Panc1 (cell line): ENCODE measurements at places on chromosomes 5 and 9.

GRCh38 chr5:107739661-107740060, 68.9 kb upstream of the EFNA5 start:
- no peak for DNase-seq

GRCh38 chr5:167639273-167639672, 652.2 kb upstream of the WWC1 start:
- DNase-seq = no peak

DNA sequence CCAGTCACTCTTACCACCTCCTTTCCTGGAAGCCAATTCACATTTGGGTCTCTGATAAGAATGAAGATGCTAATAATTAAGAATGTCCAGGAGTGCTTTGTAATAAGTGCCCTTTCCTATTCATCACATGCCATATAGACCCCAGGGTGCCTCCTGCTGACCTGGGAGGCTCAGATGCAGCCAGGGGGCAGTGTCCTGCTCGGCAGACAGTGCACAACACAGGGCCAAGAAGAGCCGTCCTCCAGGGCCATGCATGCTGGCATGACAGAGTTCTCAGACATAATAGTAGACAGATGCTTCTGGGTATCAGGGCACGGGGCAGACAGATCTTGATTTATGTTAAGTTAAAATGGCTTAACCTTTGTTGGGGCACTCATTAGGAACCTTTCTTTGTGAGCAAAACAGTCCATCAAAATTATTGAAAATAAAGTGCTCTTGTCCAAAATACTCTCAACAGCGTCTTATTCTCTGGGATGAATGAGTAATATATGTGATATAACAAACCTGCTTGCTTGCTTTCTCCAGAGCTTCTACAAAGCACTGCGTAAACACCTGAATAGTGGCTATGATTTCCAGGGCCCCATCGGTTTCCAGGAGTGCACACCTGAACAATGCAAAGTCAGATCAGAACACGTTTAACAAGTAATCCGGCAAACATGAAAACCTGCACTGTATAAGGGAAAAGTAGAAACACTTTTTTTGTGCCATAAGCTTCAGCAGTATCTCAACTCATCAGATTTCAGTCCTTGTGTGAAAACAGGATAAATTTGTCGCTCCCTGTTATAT, 192.7 kb downstream of the FANCC start:
- no peak for DNase-seq

DNA sequence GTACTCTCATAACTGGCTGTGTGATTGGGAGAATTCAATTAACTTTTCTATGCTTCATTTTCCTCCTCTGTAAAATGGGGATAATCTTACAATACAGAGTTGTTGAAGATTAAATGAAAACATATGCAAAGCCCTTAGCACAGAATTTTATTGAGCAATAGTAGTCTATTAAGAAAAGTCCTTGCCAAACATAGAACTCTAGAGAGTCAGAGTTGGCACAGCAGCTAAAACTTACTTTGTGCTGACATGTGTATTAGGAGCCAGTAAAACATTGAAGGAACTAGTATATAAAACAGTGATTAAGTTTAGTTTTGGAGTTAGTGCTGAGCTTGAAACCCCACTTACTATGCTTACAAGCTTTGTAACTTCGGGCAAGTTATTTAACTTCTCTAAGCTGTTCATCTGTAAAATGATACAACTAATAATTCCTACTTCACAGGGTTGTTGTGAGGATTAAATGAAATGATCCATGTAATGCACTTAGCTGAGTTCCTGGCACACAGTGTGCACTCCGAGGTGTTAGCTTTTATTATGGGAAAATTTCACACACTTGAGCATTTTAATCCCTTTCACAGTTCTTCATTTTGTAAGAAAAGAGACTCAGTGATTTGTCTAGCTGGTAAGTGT, 20.0 kb upstream of the GRIN3A start:
- DNase-seq = no peak

DNA sequence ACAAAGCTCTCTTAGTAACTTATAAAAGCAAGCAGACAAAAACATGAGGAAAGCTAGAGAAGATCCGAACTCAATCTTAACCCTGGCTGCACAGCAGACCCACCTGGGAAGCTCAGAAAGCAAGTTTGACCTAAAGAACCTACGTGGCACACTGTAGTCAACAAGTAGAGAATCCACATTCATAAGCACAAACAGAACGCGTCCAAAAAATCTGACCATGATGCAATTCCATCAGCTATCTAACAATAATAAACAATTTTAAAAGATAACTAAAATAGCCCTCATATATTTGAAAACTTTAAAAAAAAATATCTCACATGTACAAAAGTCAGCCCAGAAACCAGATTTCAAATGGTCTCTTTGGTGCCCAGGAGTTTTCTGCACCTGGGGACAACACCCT, 4.6 kb downstream of the LMAN2 start:
- DNase-seq = no peak

DNA sequence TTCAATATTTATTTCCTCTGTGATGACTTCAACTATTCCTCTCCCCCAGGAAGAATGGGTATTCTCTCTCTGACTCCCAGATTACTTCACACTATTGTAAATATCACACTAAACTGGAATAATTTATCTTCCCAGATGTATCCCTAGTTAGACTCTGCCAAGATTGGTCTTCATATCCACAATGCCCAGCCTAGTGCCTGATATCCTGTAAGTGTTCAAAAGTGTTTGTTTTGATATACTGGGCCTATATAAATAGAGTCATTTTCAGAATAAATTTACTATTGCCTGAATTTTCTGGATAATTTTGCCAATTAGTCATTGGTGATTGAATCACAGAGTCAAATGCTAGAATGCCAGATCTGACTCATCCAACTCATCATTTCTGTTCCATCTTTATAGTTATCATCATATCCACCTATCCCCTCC, 143.7 kb upstream of the TNC start:
- DNase-seq = no peak

GRCh38 chr5:170342153-170342725, 44.7 kb upstream of the LCP2 start:
- DNase-seq = no peak

DNA sequence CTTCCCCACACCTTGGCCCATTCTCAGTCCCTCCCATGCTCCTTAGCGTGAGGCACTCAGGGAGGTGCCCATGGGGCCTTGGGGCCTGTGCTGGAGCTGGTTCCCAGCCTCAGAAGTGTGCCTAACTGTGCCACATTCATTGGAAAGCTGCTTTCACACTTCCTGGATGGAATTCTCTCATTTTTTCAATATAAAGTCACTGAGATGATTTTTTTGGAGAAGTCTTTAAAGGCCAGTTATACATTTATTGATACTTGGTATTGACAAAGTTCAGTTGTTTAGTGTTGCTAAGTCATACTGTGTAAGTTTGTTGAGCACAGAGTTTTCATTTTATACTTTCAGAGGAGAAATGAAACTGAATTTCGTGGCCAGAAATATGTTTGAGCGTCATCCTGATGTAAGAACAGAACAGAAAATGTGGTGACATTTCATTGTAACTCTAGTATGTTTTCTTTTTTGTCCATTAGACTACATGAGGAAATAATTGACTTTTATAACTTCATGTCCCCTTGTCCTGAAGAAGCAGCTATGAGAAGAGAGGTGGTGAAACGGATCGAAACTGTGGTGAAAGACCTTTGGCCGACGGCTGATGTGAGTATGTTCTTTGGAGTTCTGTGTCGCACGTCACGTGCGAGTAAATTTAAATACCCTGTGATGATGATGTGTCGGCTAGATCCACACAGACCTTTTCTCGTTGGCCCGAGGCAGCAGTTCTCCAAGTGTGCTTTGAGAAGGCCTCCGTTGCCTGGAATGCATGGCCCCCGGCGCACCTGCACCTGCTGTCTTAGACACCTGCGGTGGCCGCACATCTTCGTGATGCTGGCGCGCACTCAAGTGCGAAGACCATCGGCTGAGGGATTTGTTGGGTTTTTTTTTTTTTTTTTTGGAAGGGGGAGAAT, 24.1 kb downstream of the TENT4A start:
- no peak for DNase-seq

GRCh38 chr5:43367453-43367852, 44.7 kb downstream of the CCL28 start:
- no peak for DNase-seq

GRCh38 chr5:35988529-35988928, 2.7 kb downstream of the UGT3A1 start:
- DNase-seq = no peak

DNA sequence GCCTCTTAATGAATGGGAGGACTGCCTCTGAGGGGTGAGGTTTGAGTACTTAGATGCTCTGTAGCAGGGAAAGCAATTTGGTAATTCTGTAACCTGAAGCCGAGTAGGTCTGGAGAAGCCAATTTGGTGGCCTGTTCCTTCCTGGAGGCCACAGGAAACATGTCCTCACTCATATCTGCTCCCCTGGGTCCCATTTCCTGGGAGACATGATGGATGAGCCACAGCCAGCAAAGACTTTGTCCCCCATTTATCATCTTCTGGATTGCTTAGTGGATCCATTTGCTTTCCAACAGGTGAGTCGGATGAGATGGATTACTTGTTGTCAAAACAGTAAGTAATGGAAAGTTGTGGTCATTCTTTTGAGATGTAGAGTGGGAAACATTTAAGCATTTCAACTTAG, 99.8 kb upstream of the KLF9 start:
- DNase-seq = no peak

- DNase-seq = no peak
Observed at GRCh38 chr5:159105145-159106053, 5.7 kb upstream of the EBF1 start.

GRCh38 chr9:5445886-5446285, 4.5 kb upstream of the CD274 start:
- no peak for DNase-seq

- no peak for DNase-seq
Observed at GRCh38 chr5:174177976-174178605, 132.6 kb downstream of the NSG2 start.

GRCh38 chr9:131587906-131588305, 42.6 kb downstream of the PRRT1B start:
- no peak for DNase-seq

DNA sequence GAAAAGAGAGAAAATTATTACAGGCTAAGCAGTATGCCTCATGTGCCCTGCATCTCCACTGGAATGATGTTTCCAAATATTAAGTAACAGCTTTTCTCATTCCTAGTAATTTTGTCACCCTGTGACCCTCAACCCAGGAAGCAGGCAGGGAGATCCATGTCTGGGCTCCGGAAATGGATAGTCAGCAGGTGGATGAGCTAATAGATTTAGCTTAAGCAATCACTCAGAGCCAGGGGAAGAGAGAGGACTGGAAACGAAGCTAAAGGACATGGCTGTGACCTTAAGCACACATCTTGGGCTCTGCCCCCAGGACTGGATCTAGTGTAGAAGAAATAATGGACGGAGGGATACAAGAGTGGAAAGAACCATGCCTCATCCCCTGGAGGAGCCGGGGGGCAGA, 89.5 kb downstream of the ARSB start:
- no peak for DNase-seq

- no peak for DNase-seq
Observed at GRCh38 chr9:88936668-88937067, 54.6 kb upstream of the S1PR3 start.

GRCh38 chr9:37931592-37931991, 27.7 kb upstream of the SLC25A51 start:
- DNase-seq = no peak

- no peak for DNase-seq
Observed at GRCh38 chr9:114200721-114201300, 45.5 kb downstream of the COL27A1 start.

- DNase-seq = no peak
Observed at GRCh38 chr9:133682818-133683585, 46.8 kb downstream of the DBH start.

- no peak for DNase-seq
Observed at GRCh38 chr5:112210430-112211005, 208.6 kb downstream of the EPB41L4A start.

DNA sequence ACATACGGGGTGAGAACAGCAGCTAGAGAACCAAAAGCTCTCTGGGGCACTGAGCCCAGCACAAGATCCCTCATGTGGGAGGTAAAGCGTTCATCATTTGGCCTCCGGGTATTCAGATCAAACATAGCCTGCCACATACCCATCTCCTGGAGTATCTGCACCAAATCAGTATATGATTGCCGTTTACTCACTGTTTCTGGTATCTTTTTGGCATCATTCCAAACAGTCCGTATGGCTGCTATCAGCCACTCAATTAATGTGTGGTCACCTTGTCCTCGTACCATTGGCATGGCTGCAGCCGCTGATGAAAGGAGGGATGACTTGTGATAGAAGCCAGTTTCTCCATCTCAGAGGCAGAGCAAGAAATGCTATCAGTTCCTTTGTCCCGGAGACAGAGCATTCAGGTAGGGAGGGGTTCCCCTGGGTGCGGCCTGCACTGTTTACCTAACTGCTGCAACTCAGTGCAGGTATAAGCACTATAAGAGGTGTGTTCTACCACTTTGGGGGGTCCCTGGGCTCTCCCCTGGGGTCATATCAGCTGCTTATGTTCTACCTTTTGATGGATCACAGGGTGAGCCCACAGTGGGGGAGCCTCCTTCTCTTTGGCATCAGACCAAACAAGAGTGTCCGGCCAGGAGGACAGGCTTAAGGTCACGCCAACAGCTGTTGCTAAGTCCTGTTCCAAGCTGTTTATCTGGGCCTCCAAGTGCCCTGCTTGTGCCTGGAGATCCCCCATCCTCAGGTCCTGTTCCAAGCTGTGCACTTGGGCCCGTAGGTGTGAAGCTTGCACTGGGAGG, 9.4 kb downstream of the DMAC1 start:
- DNase-seq = no peak

DNA sequence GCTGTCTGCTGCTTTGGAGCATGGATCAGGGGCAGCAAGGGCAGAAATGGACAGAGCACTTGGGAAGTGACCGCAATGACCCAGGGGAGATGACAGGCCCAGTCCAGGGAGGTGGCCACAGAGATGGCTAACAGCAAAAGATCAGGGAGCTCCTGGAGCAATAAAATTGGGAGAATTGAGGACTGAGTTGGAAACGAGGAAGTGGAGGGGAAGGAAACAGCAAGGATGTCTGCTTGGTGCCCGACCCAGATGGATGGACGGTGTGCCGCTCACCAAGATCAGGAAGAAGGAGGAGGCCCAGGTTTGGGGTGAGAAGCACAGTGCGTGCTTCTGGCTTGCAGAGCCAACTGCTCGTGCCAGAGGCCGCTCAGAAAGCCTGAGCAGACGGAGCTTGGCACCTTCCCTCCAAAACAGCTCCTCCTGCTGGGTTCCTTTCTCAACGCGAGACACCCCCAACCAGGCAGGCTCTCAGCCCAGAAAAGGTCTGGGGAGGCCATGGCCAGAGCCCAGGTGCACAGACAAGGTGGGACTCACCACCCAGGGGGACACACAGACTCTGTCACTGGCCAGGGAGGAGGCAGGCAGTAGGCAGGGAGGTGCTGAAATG, 1.7 kb upstream of the SLC34A1 start:
- DNase-seq = no peak

- no peak for DNase-seq
Observed at GRCh38 chr5:149930043-149930748, 14.4 kb downstream of the PDE6A start.

GRCh38 chr5:135435467-135436330, 11.4 kb downstream of the DCANP1 start:
- no peak for DNase-seq

- no peak for DNase-seq
Observed at GRCh38 chr9:137590469-137591383, at the start of gene ZMYND19. TSS of gene ZMYND19 (minus strand) at chr9:137590512. CDS start at chr9:137590263, 249 bp downstream.

GRCh38 chr5:84393969-84394368, 9.3 kb upstream of the EDIL3 start:
- peak; percentile 64 for DNase-seq
